ENCODE measurements at places on chromosomes 7 and 10. TPM values are rescaled to one million over a fixed set of nuclear protein-coding genes. Genes with fewer than 3 reads are reported as not detected.

GRCh38 chr7:27303026-27303425, 60.4 kb downstream of the EVX1 start:
- H3K4me3 ChIP-seq = no peak overlapping the region
- no peak for DNase-seq
- no peaks in the 10 kb centered on the region for H3K36me3 ChIP-seq
- H3K27ac ChIP-seq = no peak overlapping the region
- H3K27me3 ChIP-seq = peaks cover 7% of the 10 kb centered on the region
- no peaks in the 10 kb centered on the region for H3K4me1 ChIP-seq

CYP2C8 gene
- 0.30 TPM for total RNA-seq

TMEM176A gene
- not detected for total RNA-seq

DNA sequence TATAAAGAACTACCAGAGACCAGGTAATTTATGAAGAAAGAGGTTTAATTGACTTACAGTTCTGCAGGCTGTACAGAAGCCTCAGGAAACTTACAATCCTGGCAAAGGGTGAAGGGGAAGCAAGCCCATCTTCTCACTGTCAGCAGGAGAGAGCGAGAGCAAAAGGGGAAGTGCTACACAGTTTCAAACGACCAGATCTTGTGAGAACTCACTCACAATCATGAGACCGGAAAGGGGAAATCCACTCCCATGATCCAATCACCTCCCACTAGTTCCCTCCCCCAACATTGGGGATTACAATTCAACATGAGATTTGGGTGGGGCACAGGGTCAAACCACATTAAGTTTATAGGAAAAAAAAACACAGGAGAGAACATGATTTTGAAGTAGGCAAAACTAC, 222.1 kb upstream of the SHH start:
- no peaks in the 10 kb centered on the region for H3K4me1 ChIP-seq
- H3K27me3 ChIP-seq = no peaks in the 10 kb centered on the region
- no peak overlapping the region for H3K27ac ChIP-seq
- H3K4me3 ChIP-seq = no peak overlapping the region
